ENCODE measurements at places on chromosomes 1 and 21.

GRCh38 chr1:234862360-234862943, 252.5 kb upstream of the IRF2BP2 start:
- no peak for DNase-seq

DNA sequence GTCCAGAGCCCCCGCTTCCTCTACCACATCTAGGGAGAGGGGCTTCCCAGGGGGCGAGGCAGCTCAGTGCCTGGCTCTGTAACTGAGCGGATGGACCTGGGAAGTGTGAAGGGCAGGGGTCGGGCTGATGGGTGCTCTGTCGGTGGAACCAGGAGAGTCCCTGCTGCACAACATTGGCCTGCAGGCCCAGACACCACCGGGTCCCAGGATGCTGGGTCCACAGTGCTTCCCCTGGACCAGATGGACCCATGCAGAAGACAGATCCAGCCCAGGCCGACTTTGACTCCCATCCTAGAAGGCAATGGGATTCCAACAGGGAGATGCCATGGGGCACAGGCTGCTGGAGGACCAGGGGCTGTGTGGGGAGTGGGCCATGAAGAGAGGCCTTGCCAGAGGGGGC, 212.9 kb downstream of the GRIK3 start:
- no peak for DNase-seq

DNA sequence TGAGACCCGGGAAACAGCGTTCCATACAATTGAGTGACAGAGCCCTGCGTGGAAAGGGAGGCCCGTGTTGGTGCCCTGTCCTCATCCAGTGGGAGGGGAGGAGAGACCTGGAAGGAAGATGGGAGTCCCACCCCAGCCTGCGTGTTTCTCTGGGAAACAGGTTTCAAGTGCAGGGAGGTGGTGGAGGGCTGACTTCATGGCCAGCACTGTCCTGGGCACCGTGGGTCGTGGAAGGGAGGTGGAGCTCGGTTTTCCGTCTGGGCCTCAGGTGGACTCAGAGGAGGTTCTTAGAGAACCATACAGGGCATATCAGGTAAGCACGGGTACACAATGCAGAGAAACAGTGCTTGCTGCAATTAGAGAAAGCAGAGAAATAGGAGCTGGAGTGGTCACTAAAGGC, 222.6 kb downstream of the CAMTA1 start:
- DNase-seq: no peak

- peak; percentile 27 for DNase-seq
These were observed 26.9 kb upstream of the LRRC3 start for GRCh38 chr21:44428281-44428960.

- peak; percentile 22 for DNase-seq
These were observed 53.3 kb upstream of the TINAGL1 start for GRCh38 chr1:31523012-31523411.

DNA sequence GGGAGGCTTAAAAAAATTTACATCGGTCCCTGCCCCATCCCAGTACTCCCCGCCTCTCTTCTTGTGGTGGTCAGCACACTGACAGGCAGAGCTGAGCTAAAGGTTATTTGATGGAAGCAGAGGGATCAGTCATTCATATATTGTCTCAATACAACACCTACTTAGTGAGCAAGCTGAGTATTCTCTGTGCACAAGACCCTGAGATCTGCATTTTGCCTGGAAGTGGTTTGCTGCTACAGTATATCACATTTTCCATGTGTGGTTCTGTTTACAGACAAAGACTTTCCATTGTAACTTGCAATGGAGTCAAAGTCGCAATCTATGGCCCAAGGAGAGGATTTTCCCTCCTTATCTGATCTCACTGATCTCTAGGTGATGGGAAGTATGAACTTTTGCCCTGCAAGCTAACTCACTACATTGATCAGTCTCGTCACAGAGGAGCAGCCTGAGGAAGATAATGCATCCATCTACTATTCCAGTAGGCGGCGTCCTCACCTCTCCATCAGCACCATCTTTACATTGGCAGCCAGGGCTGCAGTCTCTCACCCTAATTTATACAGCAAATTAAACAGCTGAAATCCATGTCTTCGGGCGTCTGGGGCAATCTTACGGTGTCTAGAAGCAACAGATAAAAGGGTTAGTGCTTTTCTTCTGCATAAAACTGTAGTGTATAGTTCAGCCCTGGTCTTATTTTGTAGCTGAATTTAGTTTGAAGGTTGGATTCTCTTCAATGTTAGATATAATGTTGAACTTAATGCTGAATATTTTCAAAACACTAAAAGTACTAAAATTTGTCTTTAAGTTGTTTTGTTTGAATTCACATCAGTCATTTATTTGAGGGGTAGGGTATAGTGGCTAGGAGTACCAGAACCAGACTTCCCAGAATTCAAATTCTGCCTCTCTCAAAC, 3.2 kb upstream of the TRAF5 start:
- DNase-seq: peak; percentile 74

DNA sequence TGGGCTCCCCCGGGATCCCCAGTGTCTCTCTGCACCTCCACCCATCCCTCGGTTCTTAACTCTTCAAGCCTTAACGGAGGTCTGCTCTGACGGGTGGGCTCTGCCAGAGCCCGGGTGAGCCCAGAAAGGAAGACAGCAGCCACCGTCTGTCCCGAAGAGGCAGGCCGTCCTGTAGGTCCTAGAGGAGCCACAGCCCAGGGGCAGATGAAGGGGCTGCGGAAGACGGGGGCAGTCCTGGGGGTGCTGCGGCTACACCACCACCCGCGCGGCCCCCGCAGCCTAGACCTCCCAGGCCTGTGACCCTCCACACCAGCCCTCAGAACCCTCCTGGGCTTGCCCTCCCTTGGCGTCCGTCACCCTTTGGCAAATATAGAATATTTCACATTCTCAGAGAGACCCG, 71.0 kb downstream of the UMODL1 start:
- DNase-seq: no peak

GRCh38 chr1:1026599-1027413, 6.9 kb downstream of the AGRN start:
- no peak for DNase-seq

- no peak for DNase-seq
These were observed 36.1 kb downstream of the COA6 start for GRCh38 chr1:234409328-234409727.

DNA sequence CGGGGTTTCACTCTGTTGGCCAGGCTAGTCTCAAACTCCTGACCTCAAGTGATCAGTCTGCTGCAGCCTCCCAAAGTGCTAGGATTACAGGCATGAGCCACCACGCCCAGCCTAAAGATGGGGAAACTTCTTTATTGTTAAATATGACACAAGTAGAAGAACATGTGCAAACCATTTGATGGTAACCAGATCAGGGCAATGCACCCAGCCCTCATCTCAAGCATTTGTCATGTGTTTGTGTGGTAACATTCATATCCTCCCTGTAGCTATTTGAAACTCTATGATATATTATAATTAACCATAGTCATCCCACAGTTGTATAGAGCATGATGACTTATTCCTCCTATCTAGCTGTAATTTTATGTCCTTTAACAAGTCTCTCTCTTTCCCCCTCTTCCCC, 119.5 kb upstream of the TMPRSS2 start:
- peak; percentile 61 for DNase-seq

DNA sequence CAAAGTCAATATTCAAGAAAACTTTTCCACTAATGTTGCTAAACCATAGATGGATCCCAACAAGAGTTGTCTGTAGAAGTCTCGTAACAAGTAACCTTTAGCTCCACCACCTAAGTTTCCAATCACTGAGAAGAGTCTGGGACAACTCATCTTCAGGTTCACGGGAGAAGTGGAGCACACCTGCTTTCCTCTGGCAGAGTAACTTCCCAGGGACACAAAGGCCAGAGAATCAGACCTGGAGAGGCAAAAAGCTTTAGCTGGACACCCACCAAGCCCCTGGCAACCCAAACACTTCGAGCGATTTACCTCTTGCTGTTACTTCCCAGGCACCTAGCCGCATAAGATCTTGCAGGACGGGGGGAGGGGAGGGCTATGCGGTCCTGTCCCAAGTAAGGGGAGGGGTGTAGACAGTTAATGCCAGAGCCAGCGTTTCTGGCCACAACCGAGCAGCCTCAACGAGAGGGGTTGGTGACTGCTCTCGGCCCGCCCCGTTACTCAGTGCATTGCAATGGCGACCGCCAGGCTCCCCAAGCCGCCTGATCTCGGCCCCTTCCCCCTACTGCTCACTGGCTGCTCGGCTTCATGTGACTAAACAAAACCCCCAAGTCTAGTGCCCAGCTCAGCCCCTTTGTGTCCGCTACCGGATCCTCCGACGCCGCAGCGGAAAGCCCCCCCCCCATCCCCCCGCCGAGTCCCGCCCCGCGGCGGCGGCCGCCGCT, 709 bp downstream of the ZNF644 start:
- DNase-seq: peak; percentile 90

DNA sequence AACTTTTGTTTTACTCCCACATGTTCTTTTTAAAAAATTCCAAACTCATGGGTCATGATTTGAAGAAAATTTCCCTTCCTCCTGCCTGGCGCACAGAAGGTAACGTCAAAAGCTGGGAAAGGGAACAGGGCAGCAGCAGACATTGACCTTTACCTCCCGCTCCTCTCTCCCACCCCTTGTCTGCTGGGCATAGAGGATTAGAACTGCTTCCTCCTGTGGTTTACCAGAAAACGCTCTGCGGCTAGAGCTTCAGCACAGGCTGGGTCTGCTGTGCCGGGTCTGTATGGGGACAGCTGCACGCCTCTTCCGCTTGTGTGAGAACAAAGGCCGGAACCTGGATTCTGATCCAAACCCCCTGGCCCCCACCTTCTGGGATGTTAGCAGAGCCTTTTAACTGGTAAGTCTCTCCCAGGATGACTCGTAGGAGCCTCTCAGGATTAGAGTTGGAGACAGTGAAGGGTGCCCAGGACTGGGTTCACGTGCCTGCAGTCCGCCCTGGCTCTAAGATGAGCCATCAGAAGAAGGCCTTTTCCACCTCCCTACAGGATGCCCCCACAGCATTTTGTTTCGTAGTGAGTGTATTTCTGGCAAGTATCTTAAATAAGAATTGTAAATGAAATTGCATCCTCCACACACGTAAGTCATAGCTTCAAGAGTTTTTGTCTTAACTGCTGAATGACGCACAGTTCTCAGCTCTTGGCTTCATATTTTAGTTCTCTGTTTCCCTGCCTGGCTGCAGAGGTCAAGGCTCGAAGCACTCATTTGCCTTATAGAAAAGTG, 5.2 kb downstream of the H6PD start:
- DNase-seq: peak; percentile 74

DNA sequence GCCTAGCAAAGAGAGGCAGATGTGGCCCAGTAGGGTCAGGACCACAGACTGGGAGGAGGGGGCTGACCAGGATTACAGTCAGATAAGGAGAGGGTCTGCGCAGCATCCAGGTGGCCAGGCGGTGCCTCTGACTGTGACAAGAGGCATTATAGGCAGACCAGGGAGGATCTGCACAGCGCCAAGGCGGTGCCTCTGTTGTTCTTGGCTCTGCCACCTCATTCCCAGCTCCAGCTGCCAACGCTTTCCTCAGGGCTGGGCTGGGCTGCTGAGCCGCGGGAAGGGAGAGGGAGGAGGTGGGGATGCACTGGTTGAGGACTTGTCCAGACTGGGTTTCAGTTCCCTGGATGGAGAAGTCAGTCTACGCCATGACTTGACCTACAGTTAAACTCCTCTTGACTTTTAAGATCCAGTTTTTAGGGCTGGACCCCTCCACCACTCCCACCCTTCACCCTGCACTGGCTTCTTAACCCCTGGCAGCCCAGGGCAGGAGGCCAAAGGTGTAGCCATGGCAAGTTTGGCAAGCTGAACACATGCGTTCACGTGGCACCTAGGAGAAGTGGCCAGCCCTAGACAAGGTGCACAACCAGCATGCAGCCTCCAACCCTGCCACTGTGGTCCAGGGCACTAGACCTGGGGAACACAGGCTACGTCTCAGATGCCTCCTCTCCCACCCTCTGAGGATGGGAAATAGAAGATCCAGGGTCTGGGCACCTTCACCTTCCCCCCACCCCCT, 4.5 kb upstream of the CRABP2 start:
- DNase-seq: peak; percentile 53

- DNase-seq: peak; percentile 6
These were observed 40.8 kb downstream of the KIAA1614 start for GRCh38 chr1:180953291-180954004.

DNA sequence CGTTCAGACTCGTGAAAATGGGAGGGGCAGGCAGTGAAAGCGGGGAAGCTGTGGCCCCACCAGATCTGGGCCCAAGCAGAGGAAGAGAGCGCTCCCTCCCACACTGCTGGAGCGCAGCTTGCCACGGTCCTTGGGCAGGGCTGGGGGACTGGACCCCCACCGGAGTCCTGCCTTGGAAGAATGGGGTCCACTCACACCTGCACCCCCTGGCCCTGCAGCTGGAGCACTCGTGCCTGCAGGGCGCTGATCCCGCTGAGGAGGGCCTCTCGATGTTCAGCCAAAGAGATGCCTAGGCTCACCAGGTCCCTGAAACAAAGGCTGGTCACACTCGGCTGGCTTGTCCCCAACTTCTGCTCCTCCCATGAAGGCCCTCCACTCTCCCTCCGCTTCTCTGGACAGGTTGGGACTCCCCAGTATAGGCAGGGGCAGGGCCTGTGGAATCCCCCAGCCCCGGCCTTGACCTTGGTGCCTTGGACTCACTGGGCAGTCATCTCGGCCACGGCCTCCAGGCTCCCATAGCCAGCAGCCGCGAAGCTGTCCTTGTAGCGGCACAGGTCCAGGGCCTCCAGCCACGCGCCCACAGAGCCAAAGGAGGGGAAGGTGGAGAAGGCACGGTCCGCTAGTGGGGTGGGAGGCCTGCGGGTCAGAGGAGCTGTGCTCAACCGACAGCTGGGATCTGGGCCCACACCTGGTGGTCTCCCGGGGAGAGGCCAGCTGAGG, 26.0 kb downstream of the CDCA8 start:
- no peak for DNase-seq

DNA sequence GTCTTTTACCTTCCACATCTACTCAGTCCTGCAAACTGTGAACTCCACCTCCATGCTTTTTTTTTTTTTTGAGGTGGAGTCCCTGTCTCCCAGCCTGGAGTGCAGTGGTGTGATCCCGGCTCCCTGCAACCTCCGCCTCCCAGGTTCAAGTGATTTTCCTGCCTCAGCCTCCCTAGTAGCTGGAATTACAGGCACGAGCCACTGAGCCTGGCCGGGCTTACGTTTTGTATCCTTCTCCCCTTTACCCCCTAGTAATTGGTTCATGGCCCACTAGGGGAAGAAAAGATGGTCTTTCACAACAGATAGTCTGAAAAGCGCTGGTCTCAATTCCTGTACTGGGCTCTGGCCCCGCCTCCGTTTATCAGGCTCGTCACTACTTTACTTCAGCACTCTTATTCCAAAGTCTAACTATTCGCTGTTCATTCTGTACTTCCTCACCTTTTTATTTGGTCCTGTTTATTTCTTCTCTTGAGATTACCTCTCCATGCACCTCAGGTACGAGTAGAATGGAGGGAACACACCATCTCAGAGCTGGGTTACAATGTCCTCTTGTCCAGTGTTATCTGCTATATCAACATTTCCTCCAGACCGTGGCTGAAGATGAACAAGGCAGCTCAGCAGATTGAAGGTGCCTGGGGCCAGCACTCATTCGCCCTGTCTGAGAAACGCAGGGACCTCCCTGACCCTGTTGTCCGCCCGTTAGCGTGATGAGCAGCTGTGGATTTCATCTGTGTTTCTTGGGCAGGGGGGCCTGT, 16.2 kb downstream of the CNST start:
- DNase-seq: no peak
